ENCODE measurements at places on chromosomes 4 and X.
A peak's percentile ranks its signal among the peaks of the same experiment; 100 is the strongest.

GRCh38 chrX:21606002-21606401, 52.1 kb downstream of the KLHL34 start:
- DNase-seq = no peak

GRCh38 chrX:40093586-40093985, 4.2 kb downstream of the BCOR start:
- no peak for DNase-seq

DNA sequence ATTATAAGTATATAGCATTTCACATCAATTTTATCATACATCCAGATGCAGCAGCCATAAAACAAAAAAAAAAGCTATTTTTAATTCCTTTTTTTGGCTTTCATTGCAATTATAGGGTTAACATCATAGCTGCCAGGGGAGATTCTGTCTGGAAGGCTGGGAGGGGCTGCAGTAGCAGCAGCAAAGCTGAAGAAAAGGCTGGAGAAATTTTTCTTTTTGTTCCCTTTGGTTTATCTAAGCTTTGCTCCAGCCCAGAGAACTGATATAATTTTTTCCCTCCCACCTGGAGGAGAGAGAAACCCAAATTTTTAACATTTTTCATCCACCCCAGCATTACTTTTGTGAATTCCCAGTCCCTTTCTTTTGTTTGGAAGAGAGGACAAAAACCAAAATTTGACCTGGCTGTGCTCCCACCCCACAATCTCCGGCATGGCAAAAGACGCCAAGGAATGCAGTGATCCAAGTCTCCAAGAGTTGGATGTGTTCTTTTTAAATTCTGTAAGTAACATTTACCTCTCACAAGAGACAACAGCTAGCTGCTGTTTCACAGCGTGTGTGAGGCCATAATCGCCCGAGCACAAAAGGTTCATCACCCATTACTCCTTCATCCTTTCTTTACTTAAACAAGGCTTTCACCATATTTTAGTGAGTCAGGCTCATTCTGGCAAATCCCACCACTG, 25.1 kb upstream of the FAM156A start:
- peak; percentile 33 for DNase-seq

- DNase-seq = no peak
Observed at GRCh38 chrX:74906417-74906816, 18.8 kb downstream of the NEXMIF start.

DNA sequence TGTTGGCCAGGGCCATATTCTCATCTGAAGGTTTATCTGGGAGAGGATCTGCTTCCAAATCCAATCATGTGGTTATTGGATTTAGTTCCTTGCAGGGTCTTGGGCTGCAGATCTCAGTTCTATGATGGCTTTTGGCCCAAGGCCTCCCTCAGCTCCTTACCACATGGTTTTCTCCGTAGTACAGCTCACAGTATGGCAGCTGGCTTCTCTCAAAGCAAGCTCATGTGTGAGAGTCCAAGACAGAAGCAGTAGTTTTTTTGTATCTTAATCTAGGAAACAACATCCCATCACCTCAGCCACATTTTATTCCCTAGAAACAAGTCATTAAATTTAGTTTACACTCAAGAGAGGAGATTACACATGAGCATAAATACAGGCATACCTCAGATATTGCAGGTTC, 24.5 kb downstream of the MND1 start:
- no peak for DNase-seq

DNA sequence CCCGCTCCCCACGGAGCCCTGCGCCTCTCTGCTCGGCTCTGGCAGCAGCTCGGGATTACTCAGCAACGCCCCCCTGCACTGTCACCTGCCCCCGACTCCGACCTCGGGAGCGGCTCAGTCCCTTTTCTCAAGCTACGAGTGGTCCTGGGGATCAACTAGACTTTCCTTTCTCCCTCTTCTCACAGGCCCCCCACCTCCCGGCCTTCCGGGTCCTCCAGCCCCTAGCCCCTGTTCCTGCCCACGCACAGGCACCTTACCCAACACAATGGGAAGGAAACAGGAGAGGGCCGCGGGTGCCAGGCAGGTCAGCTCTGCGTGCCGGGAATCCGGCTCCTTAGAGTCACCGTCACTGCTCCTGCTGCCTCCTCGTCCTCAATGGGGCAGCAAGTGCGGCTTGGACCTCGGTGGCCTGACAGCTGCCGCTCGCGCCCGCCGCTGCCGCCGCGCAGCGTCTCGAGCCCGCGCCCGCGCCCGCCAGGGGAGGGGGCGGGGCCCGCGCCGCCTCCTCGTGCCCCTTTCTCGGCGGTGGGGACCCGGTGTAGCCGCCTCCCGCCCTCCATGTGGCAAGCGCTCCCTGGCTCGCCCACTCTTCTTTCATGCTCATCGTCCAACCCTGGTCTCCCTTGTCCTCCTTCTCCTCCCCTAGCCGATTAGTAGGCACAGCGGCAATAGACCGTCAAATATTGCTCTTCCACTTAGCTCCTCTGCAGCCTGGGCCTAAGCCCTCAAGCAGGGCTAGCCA, at the start of gene RAB9B:
RAB9B (minus strand) TSS at position 455 of the 742 bp plus-strand sequence. CDS start 6,473 bp downstream, outside the sequence.
- peak; percentile 53 for DNase-seq

GRCh38 chr4:143185253-143186107, 763 bp downstream of the USP38 start:
- peak; percentile 51 for DNase-seq

DNA sequence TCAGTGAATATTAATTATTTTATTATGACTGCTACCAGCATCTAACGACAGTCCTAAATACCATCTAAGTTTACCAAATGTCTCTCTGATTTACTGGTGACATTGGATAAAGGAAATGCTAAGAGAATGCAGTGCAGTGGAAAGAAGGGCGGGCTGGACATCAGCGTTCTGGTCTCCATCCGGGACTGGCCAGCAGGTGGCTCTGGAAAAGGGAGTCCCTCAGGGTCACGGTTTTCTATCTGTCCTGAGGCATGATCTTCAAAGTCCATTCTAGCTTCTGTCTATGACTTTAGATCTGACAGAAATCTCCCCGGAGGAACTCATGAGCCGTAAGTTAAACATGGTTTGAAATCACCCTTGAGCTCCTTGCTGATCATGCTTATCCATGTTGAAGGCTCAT, 3.3 kb downstream of the TRIM2 start:
- DNase-seq = peak; percentile 33

DNA sequence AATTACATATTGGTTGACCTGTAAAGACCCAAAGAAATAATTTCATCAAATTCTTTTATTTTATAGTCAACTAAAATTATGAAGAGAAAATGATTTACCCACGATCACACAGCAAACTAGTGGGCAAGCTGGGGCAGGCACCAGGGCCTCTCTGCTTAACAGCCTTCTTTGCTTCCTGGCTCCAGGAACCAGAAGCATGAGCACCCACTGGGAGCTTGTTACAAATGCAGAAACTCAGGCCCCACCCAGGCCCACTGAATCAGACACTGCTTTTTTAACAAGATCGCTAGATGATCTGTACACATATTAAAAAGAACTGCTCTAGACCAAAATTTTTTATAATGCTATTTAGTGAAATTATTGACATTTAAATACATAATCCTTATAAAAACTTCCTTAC, 95.0 kb downstream of the GEMIN8 start:
- DNase-seq = no peak

DNA sequence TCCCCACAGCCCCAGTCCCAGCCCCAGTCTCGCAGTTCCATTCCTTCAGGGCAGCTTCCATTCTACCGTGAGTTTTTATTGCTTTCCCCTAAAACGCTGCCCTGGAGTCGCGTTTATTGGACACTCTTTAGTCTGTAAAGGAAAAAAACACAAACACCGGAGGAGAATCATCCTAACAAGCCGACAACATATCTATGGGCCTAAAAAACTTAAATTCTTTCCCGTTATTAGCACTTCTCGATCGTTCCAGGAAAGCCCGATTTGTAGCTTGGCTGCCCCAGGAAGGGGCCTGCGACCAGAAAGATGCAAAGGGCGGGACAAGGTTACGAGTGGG, 178.5 kb downstream of the CBR4 start:
- DNase-seq = peak; percentile 17

GRCh38 chr4:52716364-52717151, 34.7 kb downstream of the ERVMER34-1 start:
- no peak for DNase-seq

DNA sequence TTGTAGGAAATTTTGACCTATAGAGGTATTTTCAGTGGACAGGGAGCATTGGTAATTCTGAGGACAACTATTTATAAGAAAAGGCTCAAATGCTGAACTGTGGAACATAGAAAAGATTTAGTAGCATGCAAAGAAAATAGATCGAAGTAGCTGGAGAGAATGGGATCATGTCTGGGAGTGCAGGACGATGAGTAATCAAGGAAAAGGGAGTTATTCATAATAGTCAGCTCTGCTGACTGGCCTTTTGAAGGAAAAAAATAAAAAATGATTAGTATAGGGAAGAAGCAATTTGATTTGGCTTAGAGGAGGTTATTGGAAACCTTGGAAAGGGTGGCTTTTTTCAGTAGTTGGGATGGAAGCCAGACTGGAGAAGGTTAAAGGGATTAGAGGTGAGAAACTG, 22.9 kb upstream of the ANK2 start:
- DNase-seq = peak; percentile 69

DNA sequence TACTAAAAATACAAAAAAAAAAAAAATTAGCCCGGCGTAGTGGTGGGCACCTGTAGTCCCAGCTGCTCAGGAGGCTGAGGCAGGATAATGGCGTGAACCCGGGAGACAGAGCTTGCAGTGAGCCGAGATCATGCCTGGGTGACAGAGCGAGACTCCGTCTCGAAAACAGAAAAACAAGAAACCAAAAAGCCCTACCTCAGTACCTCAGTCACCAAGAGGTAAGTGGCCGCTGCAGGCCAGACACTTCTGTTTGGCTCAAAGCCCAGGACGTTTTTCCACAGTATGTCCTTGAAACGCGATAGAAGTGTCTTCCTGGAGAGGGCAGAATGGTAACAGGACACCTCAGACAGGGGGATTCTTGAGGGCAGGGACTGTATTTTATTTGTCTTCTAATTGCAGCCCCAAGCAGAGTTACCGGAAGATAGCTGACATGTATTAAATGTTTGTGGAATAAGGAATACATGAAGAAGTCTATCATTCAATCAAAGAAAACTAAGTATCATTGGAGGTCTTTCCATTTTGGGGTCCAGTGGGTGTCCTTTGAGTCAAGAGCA, 63.6 kb downstream of the CLNK start:
- no peak for DNase-seq

- DNase-seq = peak; percentile 90
Observed at GRCh38 chr4:137961051-137961438, 281.1 kb downstream of the SLC7A11 start.

- no peak for DNase-seq
Observed at GRCh38 chr4:138740816-138741745, 274.5 kb upstream of the NOCT start.

DNA sequence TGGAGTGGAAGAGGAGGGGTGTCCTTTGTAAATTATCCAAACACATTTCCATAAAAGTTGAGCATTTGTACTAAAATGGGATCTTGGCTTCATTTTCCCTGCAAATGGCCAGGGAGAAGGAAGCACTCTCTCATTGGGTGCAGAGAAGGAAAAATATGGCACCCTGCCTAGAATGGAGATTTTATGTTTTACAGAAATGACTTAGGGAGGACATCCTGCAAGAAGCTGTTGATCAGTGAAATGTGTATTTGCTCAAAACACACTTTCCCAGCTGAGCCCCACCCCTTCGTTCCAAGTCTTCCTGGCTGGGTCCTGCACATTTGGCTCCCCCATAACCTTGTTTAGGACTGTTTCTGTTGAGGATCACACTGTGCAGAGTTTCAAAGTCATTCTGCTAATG, 213.5 kb upstream of the TAPT1 start:
- no peak for DNase-seq

GRCh38 chrX:98501426-98501825, 1617.7 kb downstream of the RPA4 start:
- DNase-seq = no peak

DNA sequence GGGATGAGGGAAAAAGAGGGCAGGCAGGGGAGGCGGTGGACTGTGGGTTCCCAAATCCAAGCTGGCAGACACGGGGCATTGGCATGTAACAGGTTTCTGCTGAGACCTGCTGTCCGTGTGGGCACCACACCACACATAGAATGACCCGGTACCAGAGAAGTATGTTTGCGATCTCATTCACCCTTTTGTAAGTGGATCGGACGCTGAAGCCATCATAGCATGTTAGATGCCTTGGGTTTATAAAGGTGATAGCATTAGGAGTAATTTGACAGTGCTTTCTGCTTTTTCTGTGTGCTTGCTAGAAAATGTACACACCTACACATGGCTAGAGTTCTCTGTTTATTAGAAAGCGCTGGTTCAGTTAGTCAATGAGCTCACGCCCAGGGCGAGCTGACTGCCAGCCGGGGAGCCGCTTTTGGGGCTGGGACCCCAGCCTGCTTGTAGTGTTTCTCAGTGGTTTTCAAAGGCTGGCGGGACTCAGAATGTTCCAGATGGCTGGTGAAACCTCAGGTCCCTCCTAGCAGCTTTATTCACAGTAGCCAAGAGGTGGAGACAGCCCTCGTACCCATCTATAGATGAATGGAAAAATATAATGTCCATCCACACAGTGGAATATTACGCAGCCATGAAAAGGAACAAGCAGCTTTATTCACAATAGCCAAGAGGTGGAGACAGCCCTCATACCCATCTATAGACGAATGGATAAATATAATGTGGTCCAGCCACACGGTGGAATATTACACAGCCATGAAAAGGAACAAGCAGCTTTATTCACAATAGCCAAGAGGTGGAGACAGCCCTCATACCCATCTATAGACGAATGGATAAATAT, 579 bp downstream of the IL3RA start:
- DNase-seq = no peak

GRCh38 chrX:140765043-140765784, 55.7 kb downstream of the LINC00632 start:
- DNase-seq = peak; percentile 70

Data from GM23248 (cell line).